ENCODE measurements at places on chromosomes 12 and 14. TPM values are rescaled to one million over a fixed set of nuclear protein-coding genes. Genes with fewer than 3 reads are reported as not detected.

Gene MMP19
- 11.1 TPM for total RNA-seq

- DNase-seq, result no peak
These were observed 66.2 kb downstream of the PTGER2 start for GRCh38 chr14:52380294-52380693.

GRCh38 chr12:128783129-128783574, 40.6 kb downstream of the SLC15A4 start:
- DNase-seq, result no peak

DNA sequence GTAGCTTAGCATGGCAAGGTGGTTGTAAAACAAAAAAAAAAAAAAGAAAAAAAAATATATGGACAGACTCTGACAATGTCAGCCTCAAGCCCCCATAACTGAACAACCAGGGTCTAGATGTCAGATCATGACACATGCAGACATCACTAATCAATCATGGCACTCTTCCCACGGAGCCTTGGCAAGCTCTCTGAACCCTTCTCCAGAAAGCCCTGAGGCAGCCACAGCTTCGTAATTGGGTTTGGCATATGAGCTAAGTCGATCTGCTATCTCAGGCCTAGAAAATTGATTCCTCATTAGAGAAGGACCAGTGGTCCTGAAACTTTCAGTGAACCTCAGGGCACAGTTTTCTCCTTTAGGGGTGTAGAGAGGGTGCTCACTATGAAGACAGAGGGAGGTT, 112.2 kb downstream of the GPR135 start:
- DNase-seq, result no peak

DNA sequence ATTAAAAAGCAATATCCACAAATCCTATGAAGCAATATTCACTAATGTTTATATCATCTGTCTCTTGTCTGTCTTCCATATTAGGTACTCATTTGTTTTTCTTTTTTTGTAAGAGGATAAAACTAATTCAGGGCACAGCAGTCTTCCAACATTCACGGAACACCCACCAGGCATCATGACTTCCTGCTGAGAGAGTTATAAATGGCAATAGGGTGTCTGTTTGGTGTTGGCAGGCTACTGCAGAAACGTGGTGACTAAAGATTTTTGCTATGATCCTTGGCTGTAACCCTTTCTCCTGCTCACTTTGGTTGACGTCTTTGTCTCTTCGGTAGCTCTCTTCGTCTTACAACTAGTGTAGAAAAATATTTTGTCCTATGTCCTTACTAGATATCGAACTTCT, 860.6 kb upstream of the MGAT4C start:
- no peak for DNase-seq

DNA sequence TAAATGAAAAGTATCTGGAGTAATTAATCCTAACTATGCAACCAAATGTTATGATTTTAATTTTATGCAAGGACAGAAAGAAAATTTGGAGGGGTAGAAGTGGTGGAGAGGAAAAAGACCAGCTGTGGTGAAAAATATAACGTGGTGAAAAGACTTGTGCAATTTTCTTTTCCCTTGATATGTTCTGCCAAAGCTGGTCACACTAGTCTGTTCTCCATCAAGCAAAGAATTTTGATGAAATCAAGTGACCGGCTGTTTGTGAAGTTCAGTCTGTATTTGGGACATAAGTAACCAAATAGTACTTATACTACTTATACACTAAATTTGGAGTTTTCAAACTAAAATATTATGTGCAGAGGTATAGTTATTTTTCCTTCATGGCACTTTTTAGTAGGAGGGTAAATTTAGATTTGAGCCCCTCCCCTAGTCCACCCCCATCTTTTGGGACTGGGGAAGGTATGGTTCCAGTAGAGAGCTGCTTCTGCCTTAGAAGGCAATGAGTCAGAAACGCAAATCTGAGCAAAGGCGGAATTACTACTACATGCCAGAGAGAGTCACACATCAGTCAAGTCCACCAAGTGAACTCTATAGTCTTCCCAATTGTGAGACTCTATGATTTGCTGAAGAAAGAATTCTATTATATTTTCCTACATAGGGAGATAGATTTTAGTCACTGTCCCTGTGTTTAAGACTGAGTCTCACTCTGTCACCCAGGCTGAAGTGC, 229.7 kb downstream of the SLC25A21 start:
- no peak for DNase-seq

DNA sequence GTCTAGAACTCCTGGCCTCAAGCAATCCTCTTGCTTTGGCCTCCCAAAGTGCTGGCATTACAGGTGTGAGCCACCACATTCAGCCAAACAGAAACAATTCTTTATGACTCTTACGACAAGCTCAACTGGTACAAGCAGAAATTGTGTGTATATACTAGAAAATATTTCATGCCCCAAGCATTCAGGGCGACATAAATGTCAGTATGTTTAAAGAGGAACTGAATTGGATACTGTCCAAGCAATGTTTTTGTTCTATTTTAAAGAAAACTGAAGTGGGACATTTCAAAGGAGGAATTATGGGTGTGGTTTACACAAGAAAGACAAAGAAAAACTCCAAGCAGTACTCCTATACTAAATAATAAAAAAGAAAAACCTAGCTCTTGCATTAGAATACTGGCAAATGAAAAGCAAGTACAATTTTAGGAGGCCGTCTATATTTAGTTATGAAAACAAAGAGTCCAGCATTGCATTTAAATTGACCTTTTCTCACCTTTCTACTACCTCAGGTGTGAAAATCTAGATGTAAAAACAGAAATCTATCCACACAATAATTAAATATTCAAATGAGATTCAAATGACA, 48.9 kb downstream of the PPP1R12A start:
- no peak for DNase-seq

Gene CRACR2A
- total RNA-seq, result 7.4 TPM

Gene KRT72
- total RNA-seq, result not detected

DNA sequence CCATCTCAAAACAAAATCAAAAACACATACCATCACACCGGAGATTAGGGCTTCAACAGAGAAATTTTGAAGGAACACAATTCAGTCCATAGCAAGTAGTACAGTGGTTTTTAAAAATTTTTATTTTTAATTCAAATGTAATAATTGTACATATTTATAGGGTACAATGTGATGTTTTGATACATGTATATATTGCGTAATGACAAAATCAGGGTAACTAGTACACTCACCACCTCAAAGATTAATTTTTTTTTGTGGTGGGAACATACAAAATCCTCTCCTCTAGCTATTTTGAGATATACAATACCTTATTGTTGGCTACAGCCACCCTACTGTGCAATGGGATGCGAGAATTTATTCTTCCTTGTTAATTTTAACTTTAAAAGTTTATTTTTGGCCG, 26.0 kb upstream of the ETFBKMT start:
- no peak for DNase-seq

- DNase-seq, result no peak
These were observed 10.5 kb downstream of the CACNA2D4 start for GRCh38 chr12:1907652-1908611.

- DNase-seq, result peak; percentile 23
These were observed 187.7 kb downstream of the GALC start for GRCh38 chr14:87805315-87805723.

Data from left cardiac atrium (tissue), 4 donors.